GM12864 (cell line): ENCODE measurements at places on chromosomes 2 and 18.

DNA sequence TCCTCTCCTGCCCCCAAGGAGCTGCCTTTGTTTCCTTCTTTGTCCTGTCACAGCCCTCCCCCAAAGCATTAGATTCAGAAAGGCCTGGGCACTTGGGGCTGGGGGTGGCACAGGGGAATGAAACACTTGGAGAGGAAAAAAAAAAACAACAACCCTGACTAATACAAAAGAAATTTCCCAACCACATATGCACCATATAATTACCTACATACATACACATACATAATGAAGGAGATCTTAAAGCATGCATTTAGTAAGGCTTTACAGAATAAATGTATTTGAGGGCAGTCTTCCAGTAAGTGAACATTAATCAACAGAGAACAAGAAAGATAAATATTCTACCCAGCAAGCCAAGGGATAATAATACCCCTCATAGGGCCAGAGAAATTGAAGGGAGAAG, 70.0 kb upstream of the PPP1CB start:
- no peak for DNase-seq

DNA sequence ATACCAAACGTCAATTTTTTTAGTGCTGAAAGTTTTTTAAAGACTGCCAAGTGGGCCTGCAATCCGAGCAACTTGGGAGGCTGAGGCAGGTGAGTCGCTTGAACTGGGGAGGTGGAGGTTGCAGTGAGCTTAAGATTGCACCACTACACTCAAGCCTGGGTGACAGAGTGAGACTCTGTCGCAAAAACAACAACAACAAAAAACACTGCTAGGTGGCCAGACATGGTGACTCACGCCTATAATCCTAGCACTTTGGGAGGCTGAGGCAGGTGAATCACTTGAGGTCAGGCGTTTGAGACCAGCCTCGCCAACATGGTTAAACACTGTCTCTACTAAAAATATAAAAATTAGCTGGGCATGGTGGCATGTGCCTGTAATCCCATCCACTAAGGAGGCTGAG, 202.8 kb upstream of the COPS8 start:
- DNase-seq, result no peak

DNA sequence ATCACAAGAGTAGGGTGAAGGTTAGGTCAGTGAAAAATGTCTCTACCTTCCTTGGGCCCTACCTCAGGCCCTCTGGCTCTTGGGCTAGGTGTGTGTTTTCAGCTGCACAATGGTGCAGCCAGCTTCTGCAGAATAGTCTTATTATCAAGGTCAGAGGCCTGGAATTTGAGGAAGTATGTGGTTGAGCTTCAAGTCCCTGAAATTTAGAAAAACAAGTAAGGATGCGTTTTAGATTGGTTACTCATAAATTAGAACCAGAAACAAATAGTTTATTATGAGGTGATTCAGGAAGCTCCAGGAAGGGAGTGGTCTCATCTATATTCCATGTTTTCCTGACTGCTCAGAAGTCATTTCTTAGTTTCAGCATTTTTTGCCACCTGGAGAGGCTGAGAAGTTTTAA, 204.2 kb upstream of the CELF4 start:
- DNase-seq, result no peak

DNA sequence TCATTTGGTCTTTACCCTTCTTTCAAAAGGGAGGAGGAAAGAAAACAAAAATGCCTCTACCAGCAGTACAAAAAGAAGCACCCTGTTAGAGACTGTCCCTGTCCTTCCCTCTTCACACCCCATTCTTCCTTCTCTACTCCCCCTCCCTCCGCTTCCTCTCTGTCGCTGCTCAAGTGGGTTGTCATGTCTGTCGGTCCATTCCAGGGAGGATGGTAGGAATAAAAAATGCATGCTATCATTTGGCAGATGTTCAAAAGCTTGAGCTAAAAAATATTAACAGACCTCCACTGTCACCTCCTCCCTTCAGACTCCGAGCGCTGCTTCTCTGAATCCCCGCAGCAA, 482.0 kb downstream of the BCL11A start:
- no peak for DNase-seq
